Renal pelvis (tissue), 12 donors: ENCODE measurements at places on chromosomes 4 and X.

DNA sequence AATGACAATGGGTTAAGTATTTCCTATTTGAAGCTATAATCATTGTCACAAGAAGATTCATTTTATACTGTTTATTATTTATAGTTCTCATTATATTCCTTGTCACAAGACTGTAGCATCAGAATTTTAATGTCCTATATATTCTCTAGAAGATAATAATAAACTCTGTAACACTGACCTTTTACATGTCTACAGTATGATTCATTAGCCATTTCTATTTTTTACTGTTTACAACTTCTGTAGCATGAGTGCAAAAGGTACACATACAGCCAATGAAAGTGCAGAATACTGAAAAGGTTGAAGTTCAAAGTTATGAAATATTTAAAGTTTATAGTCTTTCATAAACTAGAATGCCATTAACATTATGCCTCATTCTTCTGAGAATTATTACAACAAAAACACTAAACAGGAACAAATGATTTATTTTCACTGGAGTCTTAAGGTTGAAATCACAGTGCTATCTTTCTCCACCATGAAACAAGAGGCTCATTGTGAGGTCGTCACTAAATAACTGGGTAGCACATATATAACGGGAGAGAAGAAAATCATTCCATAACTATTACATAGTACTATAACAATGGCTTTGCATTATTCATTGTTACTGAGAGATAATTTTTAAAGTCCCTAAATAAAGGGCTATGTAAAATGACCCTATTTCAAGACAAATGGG, 4.9 kb downstream of the PRR32 start:
- no peak for DNase-seq

- no peak for DNase-seq
Observed at GRCh38 chrX:3697701-3698279, 15.7 kb downstream of the PRKX start.

DNA sequence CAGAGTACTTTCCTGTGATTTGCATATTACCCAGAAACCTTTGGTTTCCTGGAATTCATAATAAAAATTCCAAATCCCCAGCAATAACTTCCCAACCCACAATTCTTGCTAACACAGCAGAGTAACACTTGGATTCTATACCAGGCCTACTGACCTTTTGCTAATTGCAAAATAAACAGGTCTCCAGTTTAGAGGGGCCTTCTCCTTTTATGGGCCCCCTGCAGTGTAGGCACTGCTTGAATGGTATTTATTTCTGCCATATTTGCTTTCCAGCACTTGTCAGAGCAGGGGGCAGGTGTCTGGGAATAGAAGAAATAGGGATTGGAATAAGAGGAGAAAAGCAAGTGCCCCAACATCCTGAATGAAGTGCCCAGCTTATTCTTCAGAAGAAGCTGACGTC, 25.3 kb upstream of the GPC3 start:
- DNase-seq = no peak

DNA sequence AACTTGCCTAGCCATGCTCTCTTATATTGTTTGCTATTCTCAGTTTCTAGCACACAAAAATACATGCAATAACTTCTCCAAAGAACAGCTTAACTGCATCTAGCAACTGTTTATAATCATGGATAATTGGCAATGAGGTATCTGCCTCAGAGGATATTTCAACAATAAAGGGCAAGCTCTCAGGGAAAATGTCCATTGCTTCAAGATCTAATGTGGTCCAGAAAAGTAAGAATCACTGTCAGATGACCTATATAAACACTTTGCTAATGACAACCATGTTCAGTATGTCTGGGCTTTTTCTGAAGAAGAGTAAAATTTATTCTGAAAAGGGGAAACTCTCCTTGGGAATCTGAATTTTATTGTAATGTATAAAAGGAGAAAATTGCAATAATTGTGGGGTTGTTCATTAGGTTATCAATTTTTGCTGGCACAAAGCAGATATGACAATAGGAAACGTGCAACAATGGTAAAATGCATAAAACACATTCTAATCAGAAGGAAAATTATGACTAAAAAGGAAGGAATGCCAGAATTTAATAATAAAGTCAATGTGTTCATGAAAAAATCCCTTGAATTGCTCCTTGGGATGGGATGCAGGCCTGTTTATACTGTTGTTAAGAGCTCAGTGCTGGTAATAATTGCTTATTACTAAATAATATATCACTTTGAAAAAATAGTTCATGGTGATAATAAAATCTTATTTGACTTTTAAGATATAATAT, 90.3 kb downstream of the ANTXR2 start:
- no peak for DNase-seq

DNA sequence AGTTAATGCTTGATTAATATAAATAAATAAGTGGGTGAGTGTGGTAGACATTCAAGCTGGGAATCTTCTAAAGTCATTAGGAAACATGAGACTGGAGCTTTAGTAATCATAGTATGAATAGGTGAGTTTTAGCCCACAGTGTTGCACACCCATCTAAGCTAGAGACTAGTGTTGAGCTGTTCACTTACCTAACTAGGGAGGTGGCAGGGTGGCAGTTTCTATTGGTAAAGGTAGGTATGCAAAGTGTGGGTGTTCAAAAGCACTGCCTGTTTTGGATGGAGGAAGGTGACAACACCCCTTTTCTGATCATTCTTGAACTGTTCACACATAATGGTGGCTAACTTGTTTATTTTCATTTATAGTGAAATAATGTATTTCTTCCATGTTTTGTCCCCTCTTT, 41.3 kb downstream of the PLS3 start:
- DNase-seq = no peak

GRCh38 chrX:9467751-9468150, 2.9 kb downstream of the TBL1X start:
- no peak for DNase-seq

GRCh38 chrX:153019166-153019565, 25.2 kb upstream of the PNMA5 start:
- DNase-seq = no peak

GRCh38 chr4:3044870-3045819, 29.2 kb downstream of the HTT-AS start:
- DNase-seq = no peak
